Upper lobe of left lung (tissue), 6 donors: ENCODE measurements at places on chromosomes 6 and 20.
A peak's percentile ranks its signal among the peaks of the same experiment; 100 is the strongest.

DNA sequence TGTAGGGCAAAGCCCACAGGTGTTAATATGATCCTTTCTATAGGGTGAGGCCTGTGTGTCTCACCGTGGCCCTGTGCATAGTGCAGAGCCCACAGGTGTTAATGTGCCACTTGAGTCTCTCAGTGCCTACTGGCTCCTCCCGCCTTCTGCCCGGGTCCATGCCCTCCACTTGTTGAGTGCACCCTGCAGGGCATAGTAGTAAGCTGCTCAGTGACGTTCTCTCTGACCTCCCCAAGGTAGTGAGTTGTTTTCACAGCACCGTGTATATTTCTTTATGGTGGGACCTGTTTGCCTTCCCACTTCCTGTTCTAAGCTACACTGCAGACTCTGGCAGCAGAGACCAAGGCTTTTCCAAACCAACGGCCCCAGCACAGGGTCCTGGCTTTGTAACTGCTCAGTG is 64.5 kb upstream of the SLC22A1 start:
- peaks cover 100% of the 10 kb centered on the region for H3K36me3 ChIP-seq
- H3K27me3 ChIP-seq, result no peaks in the 10 kb centered on the region
- H3K4me3 ChIP-seq, result no peak overlapping the region
- no peak for DNase-seq

GRCh38 chr20:42963796-42964195 is 225.9 kb downstream of the PTPRT start:
- no peak for DNase-seq
- no peaks in the 10 kb centered on the region for H3K4me1 ChIP-seq
- no peak overlapping the region for H3K27ac ChIP-seq
- no peaks in the 10 kb centered on the region for H3K36me3 ChIP-seq

DNA sequence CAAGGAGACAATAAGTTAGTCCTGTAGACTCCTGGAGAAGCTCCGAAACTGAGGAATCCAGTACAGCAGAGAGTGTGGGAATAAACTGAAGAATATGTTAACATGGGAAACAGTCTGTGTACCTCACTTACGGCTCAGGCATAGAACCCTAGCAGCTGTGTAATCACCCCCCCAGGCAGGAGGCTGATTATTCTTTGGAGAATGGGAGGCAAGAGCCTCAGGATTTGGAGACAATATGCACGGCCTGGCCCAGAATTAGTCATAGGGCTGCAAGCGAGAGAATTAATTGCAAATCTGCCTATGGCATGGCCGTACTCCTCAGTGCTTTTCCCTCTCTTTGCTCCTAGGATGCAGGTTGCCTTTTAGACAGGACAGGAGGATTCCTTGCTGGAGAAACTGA is 27.5 kb upstream of the FYN start:
- no peaks in the 10 kb centered on the region for H3K27me3 ChIP-seq
- DNase-seq, result no peak
- H3K27ac ChIP-seq, result no peak overlapping the region
- H3K4me1 ChIP-seq, result no peaks in the 10 kb centered on the region
- no peak overlapping the region for H3K4me3 ChIP-seq
- no peaks in the 10 kb centered on the region for H3K36me3 ChIP-seq

DNA sequence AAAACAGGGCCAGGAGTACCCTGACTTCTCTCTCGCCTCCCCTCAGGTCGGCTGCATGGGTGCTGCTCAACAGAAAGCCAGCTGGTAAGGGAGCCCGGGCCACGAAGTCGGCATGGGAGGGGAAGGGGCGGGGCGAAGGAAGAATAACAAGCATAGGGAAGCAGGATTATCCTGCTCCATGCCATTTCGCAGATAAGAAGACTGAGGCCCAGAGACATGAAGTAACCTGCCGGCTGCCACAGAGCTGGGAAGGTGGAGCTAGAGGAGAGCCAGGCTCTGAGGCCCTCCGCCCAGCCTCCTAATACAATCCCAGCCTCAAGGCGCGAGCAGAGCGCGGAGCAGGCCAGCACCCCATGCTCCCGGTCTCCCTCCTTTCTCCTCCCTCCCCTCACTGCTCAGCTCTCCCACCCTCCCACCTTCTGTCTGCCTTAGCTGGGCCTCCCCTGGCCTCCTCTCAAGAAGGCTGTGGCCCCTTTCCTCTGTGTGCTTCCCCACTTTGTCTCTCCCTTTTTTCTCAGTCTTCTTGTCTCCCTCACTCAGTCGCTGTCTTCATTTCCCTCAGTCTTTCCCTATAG is 13.2 kb upstream of the HMGA1 start:
- peak overlapping the region; percentile 58 for H3K4me3 ChIP-seq
- peak overlapping the region; percentile 67 for H3K27ac ChIP-seq
- H3K4me1 ChIP-seq, result peaks cover 11% of the 10 kb centered on the region
- H3K27me3 ChIP-seq, result no peaks in the 10 kb centered on the region

GRCh38 chr20:1648101-1648500 is 9.5 kb downstream of the SIRPG start:
- H3K4me3 ChIP-seq, result no peak overlapping the region
- H3K27me3 ChIP-seq, result no peaks in the 10 kb centered on the region
- no peaks in the 10 kb centered on the region for H3K36me3 ChIP-seq
- H3K4me1 ChIP-seq, result no peaks in the 10 kb centered on the region
